Vagina (tissue), 2 donors: ENCODE measurements at places on chromosomes 16 and 17.

GRCh38 chr16:72236866-72237265 is 64.9 kb upstream of the PMFBP1 start:
- DNase-seq: no peak

DNA sequence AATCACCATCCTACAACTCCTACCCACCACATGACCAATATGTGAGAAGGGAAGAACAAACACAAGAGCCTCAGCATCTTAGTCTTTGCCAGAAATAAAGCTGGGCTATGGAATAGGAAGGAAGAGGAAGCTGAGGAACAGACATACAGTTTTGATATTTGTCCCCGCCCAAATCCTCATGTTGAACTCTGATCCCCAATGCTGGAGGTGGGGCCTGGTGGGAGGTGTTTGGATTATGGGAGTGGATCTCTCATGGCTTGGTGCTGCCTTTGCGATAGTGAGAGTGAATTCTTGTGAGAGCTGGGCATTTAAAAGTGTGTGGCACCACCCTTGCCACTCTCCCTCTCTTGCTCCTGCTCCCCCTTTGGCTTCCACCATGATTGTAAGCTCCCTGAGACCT is 52.4 kb upstream of the NLK start:
- no peak for DNase-seq

- no peak for DNase-seq
Observed at GRCh38 chr17:28816540-28816939, 26.1 kb downstream of the FAM222B start.

DNA sequence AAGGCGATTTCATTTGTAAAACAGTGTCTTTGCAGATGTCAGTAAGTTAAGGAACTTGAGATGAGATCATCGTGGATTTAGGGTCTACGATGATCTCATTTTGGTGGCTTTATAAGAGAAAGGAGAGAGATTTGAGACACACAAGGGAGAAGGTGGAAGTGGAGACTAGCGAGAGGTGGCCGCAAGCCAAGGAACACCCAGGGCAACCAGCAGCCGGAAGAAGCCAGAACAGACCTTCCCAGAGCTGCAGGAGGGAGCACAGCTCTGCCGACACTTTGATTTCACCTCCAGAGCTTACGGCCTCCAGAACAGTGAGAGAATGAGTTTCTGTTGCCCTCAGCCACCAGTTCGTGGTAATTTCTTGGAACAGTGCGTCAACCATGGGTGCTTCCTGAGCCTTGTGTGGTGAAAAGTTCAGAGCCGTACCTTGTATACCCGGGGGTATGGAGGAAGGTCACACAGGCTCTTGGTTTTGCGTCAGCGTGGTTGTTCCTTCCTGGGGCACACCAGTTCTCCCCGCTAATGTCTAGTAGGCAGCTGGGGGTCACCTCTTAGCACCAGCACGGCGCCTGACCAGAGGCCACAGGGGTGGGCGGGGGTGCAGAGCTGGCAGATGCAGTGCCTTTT is 12.9 kb upstream of the SEC14L1 start:
- DNase-seq: no peak

- DNase-seq: no peak
Observed at GRCh38 chr17:79803421-79803996, 6.6 kb upstream of the CBX8 start.

DNA sequence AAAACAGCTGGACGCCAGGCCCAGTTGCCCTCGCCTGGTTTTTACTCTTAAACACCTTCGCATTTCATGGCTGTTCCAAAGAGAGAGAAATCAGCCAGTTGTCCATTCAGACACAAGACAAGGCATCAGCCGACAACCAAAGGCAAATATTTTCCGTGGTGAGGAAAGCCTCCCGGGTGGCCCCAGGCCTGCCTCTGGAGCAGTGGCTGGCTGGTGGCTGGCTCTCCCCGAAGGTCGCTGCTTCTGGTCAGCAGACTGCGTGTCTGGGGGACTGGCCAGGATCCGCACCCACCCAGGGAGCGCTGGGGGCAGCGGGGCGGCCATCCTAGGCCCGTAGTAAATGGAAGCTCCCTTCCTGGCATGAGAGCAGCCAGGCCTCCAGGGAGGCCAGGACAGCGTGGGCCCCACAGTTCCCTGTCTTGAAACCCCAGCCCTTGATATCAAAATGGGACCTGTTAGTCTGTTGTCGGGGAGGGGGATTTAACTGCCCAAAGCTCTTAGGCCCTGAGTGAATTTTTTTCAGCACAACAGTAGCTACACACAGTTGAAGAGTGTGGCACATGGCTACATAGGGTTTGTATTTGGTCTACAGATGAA is 57.7 kb downstream of the SREBF1 start:
- DNase-seq: no peak

DNA sequence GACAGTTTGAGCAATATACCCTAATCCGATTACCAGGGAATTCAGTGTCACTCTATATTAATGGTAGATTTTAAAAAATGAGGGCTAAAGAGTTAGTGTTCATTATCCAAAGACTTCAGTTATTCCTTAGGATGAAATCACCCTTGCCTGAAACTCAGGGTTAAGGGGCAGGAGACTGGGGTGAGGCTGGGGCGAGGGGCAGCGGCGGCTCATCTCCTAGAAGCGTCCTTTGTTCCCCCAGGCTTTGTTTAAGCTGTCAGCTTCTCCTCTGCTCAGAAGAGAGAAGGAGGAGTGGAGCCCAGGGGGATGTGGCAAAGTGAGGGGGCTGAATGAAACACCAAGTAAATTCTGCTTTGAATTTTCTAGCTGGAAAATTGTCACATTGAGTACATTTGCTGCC is 117.7 kb upstream of the ELAC2 start:
- no peak for DNase-seq

DNA sequence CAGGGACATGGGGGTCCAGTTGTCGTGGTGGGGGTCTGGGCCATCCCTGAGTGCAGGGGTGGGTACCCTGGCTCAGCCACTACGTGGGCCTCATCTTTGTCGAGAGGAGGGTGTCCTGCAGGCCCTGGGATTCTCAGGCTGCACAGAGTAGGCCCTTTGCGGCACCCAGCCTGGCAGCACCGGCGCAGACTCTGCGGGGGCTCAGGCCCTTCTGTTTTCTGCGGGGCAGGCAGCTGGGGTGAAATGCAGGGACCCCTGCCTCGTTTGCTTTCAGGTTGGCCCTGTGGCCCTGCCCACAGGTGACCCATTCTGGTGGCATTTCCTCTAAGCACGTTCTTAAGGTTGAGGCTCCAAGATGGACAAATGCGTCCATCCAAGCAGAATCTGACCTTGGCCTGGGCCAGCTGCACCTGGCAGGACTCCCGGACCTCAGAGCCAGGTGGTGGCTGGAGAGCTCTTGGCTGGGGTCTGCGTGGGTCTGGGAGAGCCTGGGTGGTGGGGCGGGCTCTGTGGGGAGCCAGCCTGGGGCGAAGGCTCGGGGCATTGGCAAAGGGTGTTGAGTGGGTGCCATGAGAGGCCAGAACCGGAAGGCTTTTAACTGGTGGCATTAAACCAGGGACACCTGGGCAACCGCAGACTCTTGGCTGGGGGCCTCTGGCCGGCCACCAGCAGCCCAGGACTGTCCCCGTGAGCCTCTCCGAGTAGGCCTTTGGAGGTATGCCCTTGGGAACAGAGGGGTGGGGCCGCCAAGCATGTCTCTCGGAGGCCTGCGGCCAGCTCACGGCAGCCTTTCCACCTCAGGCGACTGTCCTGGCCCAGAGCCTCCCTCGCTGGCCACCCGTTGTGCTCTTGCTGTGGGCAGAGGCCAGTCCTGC is 16.9 kb downstream of the PRSS27 start:
- no peak for DNase-seq

GRCh38 chr17:40466298-40466971 is 23.2 kb downstream of the IGFBP4 start:
- DNase-seq: no peak

GRCh38 chr16:86786338-86786737 is 208.0 kb downstream of the FOXL1 start:
- DNase-seq: no peak

DNA sequence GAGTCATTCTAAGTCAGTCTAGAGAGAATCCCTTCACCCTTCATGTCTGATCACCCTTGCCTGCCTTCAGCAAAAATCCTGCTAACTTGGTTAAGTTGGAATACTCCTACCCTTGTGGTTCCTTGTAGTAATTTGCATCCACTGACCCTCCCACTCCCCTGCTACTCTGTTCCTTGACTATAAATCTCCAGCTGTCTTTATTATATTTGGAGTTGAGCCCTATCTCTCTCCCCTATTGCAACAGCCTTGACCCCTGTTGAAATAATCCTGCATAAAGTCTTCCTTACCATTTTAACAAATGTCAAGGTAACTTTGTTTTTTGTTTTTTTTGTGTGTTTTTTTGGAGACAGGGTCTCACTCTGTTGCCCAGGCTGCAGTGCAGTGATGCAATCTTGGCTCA is 590.1 kb downstream of the WWOX start:
- DNase-seq: no peak

GRCh38 chr17:225551-225950 is 44.1 kb upstream of the DOC2B start:
- DNase-seq: no peak

GRCh38 chr17:29713626-29714025 is 90.9 kb upstream of the CORO6 start:
- no peak for DNase-seq

DNA sequence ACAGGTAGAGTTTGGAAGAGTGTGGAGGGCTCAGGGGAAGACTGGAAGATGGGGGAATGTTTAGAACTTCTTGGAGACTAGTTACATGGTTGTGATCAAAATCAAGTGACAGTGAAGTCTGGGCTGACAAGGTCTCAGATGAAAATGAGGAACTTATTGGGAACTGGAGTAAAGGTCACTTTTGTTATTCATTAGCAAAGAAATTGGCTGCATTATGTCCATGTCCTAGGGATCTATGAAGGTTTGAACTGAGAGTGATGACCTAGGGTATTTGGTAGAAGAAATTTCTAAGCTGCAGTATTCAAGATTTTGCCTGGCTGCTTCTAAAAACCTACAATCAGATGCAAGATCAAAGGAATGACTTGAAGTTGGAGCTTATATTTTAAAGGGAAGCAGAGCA is 747.1 kb downstream of the KCNJ2 start:
- no peak for DNase-seq

GRCh38 chr16:4261557-4262172 is 11.2 kb downstream of the TFAP4 start:
- DNase-seq: no peak

DNA sequence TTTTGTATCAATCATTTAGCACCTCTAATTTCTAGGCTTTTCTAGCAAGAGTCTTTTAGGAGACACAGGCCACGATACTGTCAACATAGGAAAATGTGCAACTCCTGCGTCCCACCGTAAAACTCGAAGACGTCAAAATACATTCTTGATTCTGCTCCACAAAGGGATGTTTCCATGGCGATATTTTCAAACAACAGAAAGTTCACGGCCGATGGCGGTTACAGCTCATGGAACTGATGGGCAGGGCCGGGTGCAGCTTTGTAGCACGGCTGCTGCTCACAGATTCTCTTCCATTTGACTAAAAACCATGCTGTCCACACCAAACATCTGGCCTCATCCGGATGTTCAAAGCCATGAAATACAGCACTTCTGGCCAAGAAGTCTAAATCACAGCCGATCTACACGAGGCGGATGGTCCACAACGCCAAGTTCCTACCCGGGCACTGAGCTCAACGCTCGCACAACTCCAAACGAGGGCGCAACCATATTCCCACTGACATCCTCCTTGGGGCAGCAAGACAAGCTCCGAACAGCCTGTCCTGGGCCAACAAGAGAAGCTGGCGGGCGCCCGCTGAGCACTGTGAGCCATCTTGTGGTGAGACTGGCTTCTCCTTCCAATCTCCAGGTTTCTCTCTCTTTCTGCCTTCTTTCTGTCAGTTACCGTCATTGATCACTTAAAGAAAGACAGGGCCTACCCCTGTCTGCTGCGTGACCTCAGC is 79.8 kb downstream of the ZNF778 start:
- DNase-seq: no peak

DNA sequence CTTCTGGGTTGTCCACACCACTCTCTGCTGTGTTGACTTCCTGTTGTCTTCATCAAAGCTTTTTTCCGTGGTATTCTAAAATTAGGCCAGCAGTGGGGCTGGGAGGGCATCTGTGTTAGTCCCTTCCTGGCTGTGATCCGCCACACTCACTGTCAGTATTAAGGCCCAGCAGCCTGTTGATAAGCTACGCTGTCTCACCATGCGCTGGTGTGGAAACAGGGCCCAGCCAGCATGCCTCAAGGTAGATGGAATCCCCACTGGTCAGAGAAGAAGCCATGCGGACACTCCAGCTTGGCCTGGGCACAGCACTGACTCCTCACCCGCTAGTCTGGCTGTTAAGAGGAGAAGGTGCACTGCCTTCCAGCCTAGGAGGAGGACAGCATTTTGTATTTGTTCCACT is 11.4 kb downstream of the CDR2L start:
- DNase-seq: no peak

DNA sequence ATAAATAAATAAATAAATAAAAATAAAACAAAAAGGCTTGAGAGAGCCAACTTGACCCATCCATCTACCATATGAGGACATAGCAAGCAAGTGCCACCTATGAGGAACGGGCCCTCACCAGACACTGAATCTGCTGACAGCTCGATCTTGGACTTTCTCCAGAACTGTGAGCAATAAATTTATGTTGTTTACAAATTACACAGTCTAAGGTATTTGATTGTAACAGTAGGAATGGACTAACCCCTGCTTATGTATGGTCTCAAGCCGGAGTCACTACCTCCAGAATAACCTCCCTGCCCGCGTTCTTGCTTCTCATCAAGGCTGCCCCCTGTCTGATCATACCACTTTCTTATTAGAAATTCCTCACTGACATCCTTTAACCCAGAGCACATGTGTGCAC is 9.9 kb downstream of the SLC5A11 start:
- DNase-seq: no peak

GRCh38 chr16:88810166-88810911 is 1.4 kb downstream of the APRT start:
- no peak for DNase-seq

GRCh38 chr17:1710807-1711553 is 803 bp upstream of the TLCD2 start:
- no peak for DNase-seq

DNA sequence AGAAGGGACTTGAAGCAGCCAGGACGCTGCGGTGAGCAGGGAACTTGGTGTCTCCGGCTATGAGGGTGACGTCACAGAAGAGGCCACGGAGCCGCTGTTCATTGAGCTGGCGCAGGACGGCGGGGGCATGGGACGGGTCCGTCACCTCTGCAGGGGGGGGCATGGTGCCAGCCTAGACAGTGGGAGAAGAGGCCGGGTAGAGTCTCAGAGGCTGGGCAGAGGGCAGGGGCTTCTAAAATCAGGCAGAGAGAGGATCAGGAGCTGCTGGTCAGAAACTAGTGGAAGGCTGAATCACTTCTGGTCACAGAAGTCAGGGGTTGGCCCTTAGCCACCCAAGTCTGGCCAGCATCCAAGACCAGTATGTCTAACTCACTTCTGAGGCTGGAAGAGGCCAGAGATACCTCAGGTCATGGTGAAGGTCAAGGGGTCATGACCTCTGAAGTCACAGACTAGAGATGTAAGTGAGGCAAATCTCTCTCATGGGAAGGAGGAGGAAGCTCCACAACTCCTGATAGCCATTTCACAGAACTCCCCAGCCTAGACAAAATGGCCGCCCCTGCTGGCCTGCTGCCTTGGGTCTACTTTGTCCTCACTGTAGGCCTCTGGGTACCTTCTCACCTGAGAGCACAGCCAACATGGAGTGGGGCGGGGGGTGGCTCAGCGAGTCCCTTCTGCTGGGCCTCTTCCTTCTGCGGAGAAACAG is 12.6 kb downstream of the ZBTB4 start:
- DNase-seq: no peak
